Anterior cingulate cortex (tissue), 58 donors: ENCODE measurements at places on chromosomes 7 and 10.

GRCh38 chr10:101400585-101400984 is 46.6 kb downstream of the BTRC start:
- no peak for DNase-seq

DNA sequence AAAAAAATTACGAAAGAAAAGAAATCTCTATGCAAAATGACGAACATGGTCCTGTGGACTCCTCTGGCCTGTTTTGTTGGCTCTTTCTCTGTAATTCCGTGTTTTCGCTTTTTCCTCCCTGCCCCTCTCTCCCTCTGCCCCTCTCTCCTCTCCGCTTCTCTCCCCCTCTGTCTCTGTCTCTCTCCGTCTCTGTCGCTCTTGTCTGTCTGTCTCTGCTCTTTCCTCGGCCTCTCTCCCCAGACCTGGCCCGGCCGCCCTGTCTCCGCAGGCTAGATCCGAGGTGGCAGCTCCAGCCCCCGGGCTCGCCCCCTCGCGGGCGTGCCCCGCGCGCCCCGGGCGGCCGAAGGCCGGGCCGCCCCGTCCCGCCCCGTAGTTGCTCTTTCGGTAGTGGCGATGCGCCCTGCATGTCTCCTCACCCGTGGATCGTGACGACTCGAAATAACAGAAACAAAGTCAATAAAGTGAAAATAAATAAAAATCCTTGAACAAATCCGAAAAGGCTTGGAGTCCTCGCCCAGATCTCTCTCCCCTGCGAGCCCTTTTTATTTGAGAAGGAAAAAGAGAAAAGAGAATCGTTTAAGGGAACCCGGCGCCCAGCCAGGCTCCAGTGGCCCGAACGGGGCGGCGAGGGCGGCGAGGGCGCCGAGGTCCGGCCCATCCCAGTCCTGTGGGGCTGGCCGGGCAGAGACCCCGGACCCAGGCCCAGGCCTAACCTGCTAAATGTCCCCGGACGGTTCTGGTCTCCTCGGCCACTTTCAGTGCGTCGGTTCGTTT is 83.5 kb upstream of the SLF2 start:
- no peak for DNase-seq

- DNase-seq, result no peak
Measured at GRCh38 chr7:129690701-129691100, 79.2 kb downstream of the NRF1 start.

- DNase-seq, result no peak
Measured at GRCh38 chr7:115883629-115884028, 146.9 kb downstream of the TFEC start.

GRCh38 chr7:157825325-157825724 is 488.5 kb downstream of the DNAJB6 start:
- no peak for DNase-seq

- DNase-seq, result no peak
Measured at GRCh38 chr7:123823898-123824753, 20.8 kb upstream of the HYAL4 start.

GRCh38 chr7:81903115-81903514 is 133.3 kb upstream of the HGF start:
- DNase-seq, result no peak

DNA sequence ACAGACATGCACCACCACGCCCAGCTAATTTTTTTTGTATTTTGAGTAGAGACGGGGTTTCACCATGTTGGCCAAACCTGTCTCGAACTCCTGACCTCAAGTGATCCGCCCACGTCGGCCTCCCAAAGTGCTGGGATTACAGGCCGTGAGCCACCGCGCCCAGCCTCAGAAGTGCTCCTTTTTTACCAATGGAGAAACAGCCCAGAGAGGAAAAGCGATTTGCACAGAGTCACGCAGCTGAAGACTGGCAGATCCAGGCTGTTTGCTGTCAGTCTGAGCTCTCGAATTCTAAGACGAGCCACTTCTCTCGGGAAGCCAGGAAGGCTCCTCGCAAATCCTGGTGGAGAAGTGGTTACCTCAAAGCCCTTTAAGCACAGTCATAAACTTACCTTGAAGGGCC is 57.4 kb upstream of the SDK1 start:
- DNase-seq, result no peak

DNA sequence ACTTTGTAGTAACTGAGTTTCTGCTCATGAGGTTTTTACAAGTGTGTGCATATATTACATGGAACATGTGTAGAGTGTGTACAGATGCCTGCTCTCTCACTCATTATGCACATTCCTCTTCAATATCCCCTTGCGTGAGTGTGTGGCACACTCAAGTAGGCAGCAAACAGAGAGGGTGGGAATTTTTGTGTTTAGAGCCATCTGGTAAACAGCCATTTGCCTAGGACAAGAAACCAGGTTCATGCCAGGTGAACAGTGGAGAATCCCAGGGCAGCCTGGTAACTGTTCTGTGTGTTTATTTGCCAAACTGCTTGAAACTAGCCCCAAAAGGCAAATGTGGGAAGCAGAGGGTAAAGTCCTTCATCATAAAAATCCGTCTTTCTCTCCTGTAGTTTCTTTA is 19.9 kb downstream of the FBXW4 start:
- no peak for DNase-seq

GRCh38 chr7:27161214-27161720 is 4.1 kb downstream of the HOXA9 start:
- no peak for DNase-seq

DNA sequence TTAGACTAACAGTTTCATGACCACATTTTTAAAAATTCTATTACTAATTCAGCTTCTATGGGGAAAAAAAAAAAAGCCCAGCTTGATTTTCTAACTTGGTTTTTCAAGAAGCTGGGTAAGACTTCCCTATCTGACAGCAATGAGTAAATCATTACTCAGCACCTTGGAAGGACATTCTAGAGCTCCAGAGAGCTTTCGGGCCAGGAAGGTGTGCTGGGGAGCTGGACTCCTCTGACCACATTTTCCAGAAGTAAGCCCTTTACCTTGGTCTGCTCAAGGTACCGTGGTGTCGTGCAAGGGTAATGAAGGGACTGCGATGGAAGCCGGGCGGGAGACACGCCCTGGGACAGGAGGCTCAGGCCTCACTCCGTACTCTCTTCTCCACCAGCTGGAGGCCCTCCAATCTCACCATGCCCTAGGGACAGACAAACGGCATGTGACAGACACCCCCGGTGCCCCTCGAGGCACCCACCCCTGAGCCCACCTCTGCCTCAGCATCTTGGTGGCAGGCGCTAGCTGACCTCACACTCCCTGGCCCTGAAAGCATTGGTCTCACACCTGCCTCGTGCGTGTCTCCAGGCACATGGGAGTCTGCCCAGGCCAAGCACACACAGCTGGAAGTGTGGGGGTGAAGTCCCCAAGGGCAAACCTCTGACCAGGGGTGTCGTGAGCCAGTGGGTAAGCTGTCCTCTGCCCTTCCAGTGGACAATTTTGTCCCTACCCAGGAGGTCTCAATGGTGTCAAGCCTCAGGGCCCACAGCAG is 152.1 kb downstream of the OAT start:
- DNase-seq, result no peak

DNA sequence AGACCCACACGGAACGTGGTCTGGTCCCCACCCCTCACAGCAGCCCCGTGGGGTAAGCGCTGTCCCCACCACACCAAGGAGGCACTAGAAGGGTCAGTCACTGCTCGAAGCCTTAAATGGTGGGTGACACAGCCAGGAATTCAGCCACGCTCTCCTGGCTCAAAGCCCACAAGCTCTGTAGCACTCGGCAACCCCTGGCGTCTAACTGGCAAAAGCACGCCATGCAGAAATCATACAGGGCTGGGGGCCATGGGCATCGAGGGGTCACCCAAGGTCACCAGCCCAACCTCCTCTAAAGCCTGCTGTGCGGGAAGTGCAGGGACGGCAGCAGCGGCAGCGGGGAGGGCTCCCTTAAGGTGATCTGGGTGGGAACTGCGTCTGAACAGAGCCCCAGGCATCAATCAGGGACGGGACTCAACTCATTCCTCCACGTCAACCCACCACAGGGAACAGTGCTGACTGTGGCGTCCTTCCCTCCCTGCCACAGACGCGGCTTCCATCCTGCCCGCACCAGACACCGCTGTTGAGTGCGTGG is 7.8 kb downstream of the GPER1 start:
- DNase-seq, result no peak

GRCh38 chr10:113087165-113088029 is 137.3 kb downstream of the TCF7L2 start:
- no peak for DNase-seq

- DNase-seq, result no peak
Measured at GRCh38 chr7:22420973-22421635, 64.2 kb upstream of the RAPGEF5 start.

GRCh38 chr10:114821915-114822443 is 399 bp downstream of the FHIP2A start:
- DNase-seq, result peak; percentile 32

DNA sequence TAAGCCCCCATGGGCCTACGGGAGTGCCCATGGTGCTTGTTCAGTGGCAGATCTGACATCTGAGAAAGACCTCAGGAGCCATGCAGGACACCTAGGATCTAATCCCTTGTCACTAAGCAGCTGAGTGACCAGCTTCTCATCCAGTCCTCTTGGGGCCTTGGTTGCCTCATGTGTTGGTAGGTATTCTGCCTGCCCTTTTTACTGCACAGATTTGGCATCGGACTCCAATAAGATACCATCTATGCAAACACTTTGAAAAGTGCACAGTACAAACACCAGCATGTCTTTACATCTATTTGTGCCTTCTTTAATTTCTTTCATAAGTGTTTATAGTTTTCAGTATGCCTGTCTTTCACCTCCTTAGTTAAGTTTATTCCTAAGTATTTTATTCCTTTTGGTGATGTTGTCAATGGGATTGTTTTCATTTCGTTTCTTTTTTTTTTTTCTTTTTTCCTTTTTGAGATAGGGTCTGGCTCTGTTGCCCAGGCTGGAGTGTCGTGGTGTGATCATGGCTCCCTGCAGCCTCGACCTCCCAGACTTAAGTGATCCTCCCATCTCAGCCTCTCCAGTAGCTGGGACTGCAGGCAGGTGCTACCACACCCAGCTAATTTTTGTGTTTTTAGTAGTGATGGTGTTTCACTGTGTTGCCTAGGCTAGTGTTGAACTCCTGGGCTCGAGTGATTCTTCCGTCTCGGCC is 10.4 kb downstream of the STOX1 start:
- DNase-seq, result no peak

- DNase-seq, result no peak
Measured at GRCh38 chr7:116800594-116800993, 61.8 kb upstream of the CAPZA2 start.

- no peak for DNase-seq
Measured at GRCh38 chr7:30595436-30596013, 847 bp downstream of the GARS1 start.

- DNase-seq, result no peak
Measured at GRCh38 chr7:27193335-27194001, 6.4 kb downstream of the HOXA13 start.
